Suprapubic skin (tissue), 4 donors: ENCODE measurements at places on chromosomes 6 and 20. TPM values are rescaled to one million over a fixed set of nuclear protein-coding genes. Genes with fewer than 3 reads are reported as not detected.

The VPS16 gene
- total RNA-seq, result 37.4 TPM

The PPP1R16B gene
- 0.87 TPM for total RNA-seq

The KHDC1 gene
- total RNA-seq, result not detected

The MEI4 gene
- not detected for total RNA-seq

The DUSP15 gene
- total RNA-seq, result not detected

The TREML2 gene
- total RNA-seq, result not detected

The HDGFL1 gene
- total RNA-seq, result not detected

The EPPIN gene
- total RNA-seq, result not detected

The BMP2 gene
- 24.1 TPM for total RNA-seq

The CALHM4 gene
- not detected for total RNA-seq

The DAAM2 gene
- 12.6 TPM for total RNA-seq

The ASIP gene
- total RNA-seq, result not detected

The ARHGAP40 gene
- 35.8 TPM for total RNA-seq

The SMPD2 gene
- total RNA-seq, result 34.5 TPM

The NOTCH4 gene
- total RNA-seq, result 10.6 TPM

The SIRPG gene
- total RNA-seq, result not detected

The WFDC10B gene
- total RNA-seq, result not detected

The HTR1B gene
- not detected for total RNA-seq

The SLC35D3 gene
- not detected for total RNA-seq

The GRM1 gene
- not detected for total RNA-seq

The RAB22A gene
- total RNA-seq, result 19.6 TPM

The EDN3 gene
- total RNA-seq, result 0.97 TPM
